ENCODE measurements at places on chromosomes 13 and 19.
A peak's percentile ranks its signal among the peaks of the same experiment; 100 is the strongest.

- no peak for DNase-seq
Measured at GRCh38 chr13:100660761-100661160, 13.8 kb downstream of the TMTC4 start.

GRCh38 chr19:55620410-55621204, 3.8 kb downstream of the ZNF784 start:
- DNase-seq, result no peak

- DNase-seq, result no peak
Measured at GRCh38 chr19:18009412-18010066, 1.6 kb downstream of the ARRDC2 start.

GRCh38 chr13:109476001-109476400, 310.4 kb downstream of the IRS2 start:
- DNase-seq, result peak; percentile 43

DNA sequence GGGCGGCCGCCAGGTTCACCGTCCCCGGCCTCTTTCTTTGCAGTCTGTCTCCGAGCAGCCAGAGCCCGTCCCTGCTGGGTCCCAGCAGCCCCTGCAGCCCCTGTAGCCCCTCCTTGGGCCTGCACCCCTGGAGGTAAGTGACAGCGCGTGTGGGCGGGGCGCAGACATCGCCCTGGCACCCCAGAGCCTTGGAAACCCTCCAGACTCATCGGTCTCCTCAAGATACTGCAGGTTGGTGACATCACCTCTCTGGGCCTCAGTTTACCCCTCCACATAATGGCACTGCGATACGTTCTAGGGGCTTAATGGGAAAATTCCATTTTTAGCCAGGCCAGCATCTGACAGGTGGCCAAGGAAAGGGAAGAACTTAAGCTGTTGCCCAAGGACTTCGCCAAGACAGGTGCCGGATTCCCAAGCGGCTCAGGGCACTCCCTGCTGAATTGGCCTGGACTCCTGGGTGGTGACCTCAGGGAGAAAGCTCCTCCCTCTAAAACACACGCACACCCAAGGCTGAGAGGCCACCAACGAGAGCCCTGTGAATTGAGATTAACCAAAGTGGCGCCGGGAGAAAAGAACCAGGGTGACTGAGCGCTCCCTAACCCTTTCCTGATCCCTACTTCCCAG, 13.1 kb downstream of the MAST3 start:
- no peak for DNase-seq

GRCh38 chr19:57786286-57786685, 16.8 kb downstream of the ZNF586 start:
- DNase-seq, result no peak

- DNase-seq, result peak; percentile 24
Measured at GRCh38 chr19:44345959-44346358, 10.5 kb downstream of the ZNF112 start.

- no peak for DNase-seq
Measured at GRCh38 chr13:41025518-41025917, 6.4 kb upstream of the ELF1 start.

GRCh38 chr13:30266756-30267155, 40.6 kb downstream of the KATNAL1 start:
- no peak for DNase-seq

GRCh38 chr19:40671404-40671803, 19.0 kb downstream of the NUMBL start:
- no peak for DNase-seq

- peak; percentile 67 for DNase-seq
Measured at GRCh38 chr19:56217039-56217949, 15.2 kb downstream of the ZSCAN5C start.

- no peak for DNase-seq
Measured at GRCh38 chr19:33712268-33712667, 84.4 kb upstream of the KCTD15 start.

DNA sequence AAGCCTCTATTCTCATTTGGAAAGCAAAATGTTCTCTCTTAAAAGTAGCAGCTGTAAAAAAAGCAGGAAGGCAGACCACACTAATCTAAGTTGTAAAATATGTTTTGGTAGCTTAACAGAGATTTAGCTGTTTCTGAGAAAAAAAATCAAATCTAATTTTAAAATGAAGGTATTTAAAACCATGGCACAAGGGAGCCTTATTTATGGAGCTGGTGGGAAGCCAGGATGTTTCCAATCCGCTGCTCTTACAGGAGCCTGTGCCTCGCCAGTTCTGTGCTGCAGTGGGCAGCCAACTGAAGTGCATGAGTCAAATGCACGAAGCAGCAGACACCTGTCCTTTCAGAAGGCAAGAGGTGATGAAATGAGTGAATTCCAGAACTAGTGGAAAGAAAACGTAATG, 28.2 kb downstream of the GPC6 start:
- no peak for DNase-seq

GRCh38 chr19:13959962-13960862, 7.9 kb downstream of the DCAF15 start:
- no peak for DNase-seq

- no peak for DNase-seq
Measured at GRCh38 chr19:35291259-35291658, 702 bp upstream of the MAG start.

- peak; percentile 95 for DNase-seq
Measured at GRCh38 chr19:21463449-21464105, 41.8 kb upstream of the ZNF429 start.

GRCh38 chr19:7595466-7596133, at the start of gene CAMSAP3:
Gene CAMSAP3, plus strand, starts transcription at chr19:7595863. Its CDS starts 140 bp downstream, at chr19:7596003.
- DNase-seq, result peak; percentile 86

Measured in eye (tissue), 1 donor.